ENCODE measurements at places on chromosomes 5 and 9.

DNA sequence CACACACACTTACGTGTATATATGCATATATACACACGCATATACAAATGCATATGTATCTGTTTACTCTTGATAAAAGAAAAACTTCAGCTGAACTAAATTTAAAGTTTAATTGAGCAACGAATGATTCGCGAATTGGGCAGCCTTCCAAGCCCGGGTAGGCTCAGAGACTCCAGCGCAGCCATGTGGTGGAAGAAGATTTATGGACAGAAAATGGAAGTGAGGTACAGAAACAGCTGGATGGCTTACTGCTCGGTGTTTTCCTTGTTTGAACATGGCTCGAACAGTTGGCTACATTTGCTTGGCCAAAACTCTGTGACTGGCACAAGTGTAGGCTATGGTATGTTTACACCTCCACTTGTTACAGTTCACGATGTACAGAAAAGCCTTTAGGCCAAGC, 239.3 kb upstream of the PRDM9 start:
- DNase-seq: no peak

DNA sequence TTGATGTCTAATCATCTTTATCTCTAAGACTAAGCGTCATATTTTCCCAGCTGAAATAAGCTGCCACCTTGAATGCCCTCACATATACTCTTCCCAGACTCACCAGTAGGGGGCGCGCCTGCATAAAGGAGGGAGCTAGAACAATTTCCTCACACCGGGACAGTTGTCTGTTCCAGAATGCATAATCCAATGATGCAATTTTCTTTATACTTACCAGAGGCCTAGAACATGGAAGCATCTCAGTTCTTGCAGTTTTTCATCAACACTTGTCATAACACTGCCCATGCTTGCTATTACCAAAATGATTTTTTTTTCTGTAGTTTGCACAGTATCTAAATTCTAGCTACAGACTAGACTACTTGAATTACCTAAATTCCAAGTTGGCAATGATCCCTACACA, 203.9 kb downstream of the FRMD3 start:
- peak; percentile 85 for DNase-seq

DNA sequence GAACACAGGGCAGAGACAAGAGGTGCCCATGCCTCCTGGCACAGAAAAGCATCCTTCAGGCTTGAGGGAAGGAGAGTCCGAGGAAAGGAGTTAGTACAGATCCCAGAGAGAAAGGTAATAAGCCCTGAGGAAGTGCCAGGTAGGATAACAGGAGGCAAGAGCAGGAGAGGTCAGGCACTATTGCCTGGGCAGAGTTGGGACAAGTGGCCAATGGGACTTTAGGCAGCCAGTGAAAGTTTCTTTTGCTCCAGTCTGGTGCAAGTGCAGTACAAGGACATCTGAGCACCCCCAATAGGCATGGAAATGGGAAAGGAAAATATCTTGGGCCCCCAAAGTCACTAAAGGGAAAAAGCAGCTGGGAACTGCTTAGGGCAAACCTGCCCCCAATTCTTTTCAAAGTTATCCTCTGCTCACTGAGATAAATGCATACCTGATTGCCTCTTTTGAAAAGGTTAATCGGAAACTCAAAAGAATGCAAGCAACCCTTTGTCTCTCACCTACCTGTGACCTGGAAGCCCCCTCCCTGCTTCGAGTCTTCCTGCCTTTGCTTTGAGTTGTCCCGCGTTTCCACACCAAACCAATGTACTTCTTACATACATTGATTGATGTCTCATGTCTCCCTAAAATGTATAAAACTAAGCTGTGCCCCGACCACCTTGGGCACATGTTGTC, 46.5 kb downstream of the ELOVL7 start:
- DNase-seq: no peak

- DNase-seq: no peak
These were observed 1.4 kb downstream of the ODF2 start for GRCh38 chr9:128457207-128457606.

DNA sequence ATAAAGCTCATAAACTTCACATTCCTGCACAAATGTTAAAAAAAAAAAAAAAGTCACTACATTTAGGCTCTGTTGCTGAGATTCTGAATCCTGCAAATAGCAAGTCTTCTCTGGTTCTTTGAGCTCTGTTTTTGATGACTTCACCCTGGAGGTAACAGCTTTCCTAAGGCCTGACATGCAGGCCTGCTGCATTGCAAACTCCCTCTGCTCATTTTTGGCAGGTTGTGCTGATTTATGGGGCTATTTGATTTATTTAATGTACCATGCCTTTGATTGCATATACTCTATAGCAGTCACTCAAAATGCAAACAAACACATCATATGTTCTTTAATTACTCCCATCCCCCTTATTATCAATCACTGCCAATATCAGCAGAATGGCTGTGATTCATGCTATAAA, 416.1 kb upstream of the IZUMO3 start:
- no peak for DNase-seq

- DNase-seq: no peak
These were observed 1.8 kb upstream of the AMACR start for GRCh38 chr5:34009610-34010009.

GRCh38 chr9:36031774-36032555, 4.7 kb upstream of the RECK start:
- DNase-seq: no peak

DNA sequence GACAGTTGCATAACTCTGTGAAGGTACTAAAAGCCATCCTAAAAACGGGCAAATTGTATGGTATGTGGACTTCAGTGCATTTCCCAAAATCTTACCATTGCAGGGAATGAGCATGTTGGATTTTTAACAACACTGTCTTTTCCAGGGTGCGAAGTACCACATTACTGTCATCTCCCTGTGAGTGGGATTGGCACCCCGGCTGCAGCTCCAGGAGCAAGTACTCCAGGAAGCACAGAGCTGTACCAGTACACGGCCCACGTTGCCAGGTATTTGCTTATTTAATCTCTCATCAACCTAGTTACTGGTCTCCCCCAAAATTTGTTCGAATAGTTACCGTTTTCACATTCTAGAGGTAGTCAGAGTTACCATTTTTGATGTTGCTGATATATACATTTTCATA, 22.6 kb upstream of the TJP2 start:
- DNase-seq: no peak

- no peak for DNase-seq
These were observed 18.5 kb downstream of the DDX31 start for GRCh38 chr9:132651259-132651658.

DNA sequence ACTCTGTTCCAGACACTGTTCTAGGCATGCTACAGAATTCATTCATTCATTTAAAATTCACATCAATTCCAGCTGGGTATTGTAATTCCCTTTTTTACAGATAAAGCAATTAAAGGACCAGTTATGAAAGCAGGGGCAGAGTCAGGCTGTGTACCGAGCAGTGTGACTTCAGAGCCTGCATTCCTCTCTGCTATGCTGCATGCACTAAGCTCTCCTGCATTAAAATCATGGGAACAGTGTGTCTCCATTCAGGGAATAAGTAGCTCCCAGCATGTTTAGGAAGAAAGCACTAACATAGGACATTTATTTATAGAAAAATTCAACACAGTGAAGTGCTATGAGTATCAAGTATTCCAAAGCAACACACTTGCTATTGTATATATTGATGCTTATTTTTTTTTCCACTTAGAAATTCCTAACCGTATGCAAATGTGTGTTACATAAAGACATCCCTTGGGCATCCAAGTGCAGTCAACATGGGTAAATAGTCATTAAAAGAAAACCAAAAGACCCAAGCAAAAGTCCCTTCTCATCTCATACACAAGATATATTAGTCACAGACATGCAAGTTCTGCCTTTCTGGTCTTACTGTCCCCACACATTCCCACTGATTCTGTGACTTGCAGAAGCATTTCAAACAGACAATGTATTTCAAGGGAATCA, 173.7 kb downstream of the GABRB2 start:
- DNase-seq: no peak

DNA sequence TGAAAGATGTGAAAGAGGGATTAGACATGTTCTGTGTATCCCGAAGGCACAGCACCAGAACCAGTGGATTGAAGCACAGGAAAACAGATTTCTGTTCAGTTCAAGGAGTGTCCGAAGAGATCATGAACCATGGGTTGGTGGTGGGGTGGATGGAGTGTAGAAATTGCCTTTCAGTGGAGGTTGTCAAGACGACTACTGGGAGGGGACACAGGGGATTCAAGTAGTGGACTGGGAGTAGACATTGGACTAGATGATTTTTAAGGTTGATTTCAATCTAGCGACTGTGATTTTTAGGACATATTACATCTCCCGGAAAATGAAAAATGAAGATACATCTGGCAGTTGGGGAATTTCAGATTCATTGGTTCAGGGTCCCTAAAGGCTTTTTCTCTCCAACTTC, 35.9 kb upstream of the TNFAIP8 start:
- DNase-seq: no peak

DNA sequence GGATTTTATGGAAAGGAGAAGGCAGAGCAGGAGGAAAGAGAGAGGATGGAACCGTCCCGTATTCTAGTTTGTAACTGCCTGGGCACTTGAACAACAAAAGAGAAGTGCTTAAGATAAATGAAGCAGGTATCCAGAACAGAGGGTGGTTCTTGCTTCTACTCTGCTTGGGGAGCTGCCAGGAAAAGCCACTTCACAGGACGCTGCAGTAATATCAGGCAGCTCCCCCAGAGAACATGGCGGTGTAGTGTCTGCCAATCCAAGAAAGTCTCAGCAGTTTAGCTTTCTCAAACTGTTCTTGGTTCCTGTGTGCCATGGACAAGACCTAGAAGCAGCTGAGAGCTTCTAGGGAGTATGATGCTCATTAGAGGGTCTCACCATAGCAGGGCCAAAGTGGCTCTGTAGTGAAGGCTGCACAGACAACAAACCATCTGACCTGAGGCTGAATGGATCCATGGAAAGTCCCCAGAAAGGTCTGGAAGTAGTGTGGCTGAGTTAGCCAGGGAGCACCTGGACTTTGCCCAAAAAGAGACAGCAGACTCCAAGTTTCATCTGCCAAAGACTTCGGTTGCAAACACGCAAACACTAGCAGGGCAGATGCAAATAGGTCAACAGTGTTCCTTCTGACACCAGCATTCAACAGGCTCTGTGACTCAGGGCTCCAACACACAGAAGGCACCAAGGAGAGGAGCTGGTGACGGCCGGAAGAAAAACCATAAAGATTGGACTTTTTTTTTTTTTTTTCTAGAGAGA, 72.2 kb upstream of the TNFSF8 start:
- peak; percentile 39 for DNase-seq
